NCI-H2171 treated with DMSO at 0.1 percent for 48 hours (cell line): ENCODE measurements at places on chromosomes 13 and 19.

DNA sequence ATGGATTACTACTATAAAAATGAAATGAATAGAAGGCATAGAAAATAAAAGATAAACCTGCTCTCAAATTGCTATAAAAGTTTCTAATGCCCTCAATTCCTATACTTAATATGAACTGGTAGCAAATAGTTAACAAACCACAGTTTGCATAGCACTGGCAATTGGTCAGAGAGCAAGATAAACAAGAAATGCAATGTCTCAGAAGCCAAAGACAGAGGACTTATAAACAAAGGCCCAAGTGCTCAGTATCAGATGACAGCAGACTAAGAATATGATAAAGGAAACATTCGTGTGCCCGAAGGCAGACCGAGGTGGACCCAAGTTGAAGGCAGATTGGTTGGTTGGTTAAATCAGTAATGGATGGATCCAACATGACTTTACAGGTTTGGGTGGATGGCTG is 50.6 kb downstream of the IPO5 start:
- DNase-seq = no peak

- DNase-seq = no peak
Measured at GRCh38 chr13:23848019-23848418, 41.2 kb downstream of the MIPEP start.

DNA sequence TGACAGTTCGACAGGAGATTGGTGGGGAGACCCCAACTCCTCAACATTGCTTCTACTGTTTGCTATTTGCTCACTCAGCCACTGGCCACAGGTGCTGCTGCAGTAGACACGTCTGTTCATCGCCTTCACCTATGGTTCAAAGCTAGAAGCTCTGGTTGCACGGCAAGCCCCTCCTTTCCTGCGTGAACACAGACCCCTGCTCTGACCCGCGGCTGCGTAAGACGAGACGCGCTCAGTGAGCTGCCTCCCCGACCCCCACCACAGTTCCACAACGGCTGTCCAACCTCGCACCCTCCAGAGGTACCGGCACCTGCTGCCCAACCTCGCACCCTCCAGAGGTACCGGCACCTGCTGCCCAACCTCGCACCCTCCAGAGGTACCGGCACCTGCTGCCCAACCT is 6.8 kb downstream of the RASA3 start:
- DNase-seq = no peak

GRCh38 chr19:30895946-30896345 is 453.3 kb downstream of the TSHZ3 start:
- DNase-seq = no peak

DNA sequence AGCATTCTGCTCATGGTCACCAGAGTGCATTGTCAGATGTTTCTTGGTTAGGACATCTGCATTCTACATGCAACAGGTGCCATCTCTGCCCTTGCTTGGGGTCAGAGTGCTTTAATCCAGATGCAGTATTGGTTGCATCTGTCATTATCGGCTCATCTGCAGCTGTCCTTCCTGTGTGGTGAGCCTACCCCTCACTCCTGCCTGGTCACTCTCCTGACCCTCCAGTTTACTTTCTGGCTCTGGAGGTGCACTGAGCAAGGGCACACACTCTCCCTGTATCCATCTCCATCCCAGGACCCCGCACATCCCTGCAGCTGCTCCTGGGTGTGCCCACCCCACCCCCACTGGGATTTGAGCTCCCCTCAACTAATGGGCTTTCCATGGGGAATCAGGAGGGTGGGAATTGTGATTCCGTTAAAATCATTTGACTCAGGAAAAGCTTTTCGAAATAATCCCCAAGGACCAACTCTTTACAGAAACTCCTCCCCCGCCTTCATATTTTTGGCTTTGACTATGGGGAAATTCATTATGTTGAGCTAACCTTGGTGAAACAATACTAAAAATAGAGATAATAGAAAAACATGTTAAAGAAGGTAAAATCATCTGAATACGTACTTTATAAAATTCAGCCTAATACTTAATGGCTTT is 70.2 kb downstream of the COL4A2 start:
- DNase-seq = no peak

GRCh38 chr13:26236296-26236695 is 14.2 kb upstream of the RNF6 start:
- DNase-seq = no peak

- DNase-seq = peak; percentile 16
Measured at GRCh38 chr13:90968166-90968904, 379.2 kb upstream of the MIR17HG start.

- DNase-seq = no peak
Measured at GRCh38 chr13:23472189-23472588, 38.7 kb upstream of the SACS start.

DNA sequence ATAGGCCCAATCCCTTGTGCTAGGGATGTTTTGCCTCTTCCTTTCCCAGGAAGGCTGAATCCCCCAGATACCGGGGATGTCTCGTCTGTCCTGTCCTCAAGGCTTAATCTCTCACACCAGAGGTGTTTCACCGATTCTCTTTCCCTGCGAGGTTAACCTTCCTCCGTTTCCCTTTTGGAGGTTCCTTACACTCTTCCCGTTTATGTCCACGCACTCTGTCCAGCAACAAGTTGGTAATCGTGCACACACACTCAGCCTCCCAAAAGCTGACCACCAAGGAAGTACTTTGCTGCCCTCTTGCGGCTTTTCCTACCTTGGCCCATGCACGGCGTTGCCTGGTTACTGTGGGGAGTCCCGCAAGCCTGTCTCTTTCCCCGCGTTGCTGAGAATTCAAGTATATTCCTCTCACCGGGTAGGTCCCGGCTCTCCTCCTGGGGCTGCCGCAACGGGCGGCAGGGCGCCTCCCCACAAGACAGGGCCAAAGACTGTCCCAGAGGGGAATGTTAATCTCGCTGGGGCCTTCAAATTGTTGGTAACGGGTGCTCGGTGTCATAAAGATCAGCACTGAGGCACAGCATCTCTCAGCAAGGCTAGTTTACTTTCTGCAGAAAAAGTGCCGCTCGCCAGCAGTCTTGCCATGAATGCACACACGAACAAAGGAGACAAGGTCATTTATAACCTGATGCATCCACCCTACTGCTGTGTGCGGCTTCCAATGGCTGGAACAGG is 36.7 kb upstream of the CD177 start:
- peak; percentile 23 for DNase-seq

GRCh38 chr13:80444240-80445015 is 103.5 kb upstream of the SPRY2 start:
- DNase-seq = no peak

GRCh38 chr13:63011996-63012395 is 1596.3 kb upstream of the PCDH20 start:
- DNase-seq = no peak

DNA sequence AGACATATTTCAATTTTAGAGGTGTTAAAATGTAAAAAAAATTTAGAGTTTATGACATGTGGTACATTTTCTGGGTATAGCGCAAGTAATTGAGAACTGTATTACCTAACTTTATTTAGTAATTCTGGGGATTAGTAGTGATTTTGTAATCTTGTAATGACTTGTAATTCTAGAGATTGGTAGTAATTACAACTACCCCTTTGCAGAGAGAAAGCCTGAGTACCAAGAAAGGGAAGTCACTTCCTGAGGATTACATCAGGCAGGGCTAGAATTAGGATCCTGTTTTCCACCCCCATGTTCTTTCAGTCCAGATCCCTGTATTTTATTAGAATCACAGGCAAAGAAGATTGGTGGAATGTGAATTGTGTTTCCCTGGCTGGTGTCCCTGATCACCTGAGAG is 274.9 kb downstream of the KCNRG start:
- DNase-seq = no peak

GRCh38 chr13:33109801-33110200 is 93.6 kb downstream of the KL start:
- no peak for DNase-seq

GRCh38 chr19:40208602-40209001 is 9.6 kb downstream of the TTC9B start:
- DNase-seq = no peak

- no peak for DNase-seq
Measured at GRCh38 chr13:91468301-91468700, 69.9 kb downstream of the GPC5 start.

DNA sequence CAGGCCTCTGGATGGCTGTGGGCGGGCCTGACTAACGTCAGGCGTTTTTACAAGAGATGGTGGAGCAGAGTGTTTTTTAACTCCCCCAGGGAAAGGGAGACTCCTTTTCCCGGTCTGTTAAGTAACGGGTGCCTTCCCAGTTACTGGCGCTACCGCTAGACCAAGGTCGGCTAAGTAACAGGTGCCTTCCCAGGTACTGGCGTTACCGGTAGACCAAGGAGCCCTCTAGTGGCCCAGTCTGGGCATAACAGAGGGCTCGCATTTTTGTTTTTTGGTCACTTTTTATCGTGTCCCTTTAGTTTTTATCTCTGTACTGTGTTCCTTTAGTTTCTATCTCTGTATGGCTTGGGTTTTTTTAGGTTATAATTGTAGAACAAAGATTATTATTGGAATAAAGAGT is 10.0 kb downstream of the ZNF383 start:
- DNase-seq = peak; percentile 12

GRCh38 chr19:2034729-2035589 is 16.1 kb downstream of the MKNK2 start:
- no peak for DNase-seq

DNA sequence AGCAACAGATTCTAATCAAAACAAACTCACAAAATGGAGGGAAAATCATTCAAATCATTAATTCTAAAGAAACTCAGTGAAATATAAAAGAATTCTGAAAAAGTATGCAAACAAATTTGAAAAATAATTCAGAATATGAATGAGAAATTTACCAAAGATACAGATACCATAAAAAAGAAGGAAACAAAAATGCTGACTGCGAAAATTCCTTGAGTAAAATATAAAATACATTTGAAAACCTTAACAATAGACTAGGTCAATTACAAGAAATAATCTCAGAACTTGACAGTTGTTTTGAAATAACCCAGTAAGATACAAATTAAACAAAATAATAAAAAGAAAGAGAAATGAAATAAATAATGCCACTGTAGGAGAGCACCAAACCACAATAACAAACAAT is 1289.0 kb downstream of the SLITRK1 start:
- no peak for DNase-seq

DNA sequence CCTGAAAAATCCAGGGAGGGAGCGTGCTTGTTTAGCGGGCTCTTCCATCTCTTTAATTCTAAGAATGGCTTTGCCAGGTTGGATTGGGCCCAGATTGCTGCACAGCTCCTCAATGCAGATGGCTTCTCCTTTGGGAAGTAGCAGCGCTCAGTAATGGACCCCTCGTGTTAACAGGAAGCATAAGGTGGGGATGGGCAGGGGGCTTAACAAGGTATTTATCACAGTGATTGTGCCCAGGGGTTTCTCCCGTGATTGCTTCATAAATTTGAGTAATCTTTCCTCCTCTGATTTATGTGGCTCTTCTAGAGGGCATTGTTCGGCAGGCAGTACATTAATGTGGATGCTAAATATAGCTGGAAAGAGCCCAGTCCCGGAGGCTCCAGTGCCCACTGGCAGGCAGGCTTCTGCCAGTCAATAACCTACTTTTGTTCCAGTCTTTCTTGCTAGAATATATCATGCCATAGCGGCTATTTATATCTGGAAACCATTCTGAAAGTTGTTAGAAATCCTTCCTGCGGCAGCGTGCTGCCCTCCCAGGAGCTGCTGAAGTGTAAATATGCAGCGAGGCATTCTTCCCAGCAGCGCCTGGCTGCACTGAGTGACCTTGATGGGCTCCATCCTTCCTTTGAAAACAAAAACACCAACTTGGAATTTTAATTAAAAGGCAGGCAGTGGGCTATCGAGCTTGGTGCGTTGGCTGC is 65.0 kb downstream of the FGF9 start:
- no peak for DNase-seq

DNA sequence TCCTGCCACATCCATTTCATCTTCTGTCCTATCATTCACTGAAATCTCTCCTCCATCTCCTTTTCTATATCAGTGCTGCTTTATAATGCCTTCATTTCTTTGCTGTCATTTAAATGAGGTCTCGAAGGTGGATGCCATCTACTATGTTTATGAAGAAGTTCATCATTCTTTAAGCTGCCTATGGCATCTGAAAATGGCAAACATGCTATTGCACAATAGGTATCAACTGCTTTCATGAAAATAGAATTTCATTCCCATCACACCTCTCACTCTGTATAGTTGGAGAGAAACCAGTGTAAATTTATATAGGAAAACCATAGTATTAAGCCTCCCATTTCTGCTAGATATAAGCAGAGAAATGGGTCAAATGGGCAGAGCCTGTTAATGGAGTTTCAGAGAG is 100.2 kb downstream of the FGF9 start:
- no peak for DNase-seq

- DNase-seq = peak; percentile 9
Measured at GRCh38 chr13:108214441-108215271, 680 bp downstream of the LIG4 start.

GRCh38 chr13:28356561-28357021 is 138.3 kb downstream of the FLT1 start:
- DNase-seq = no peak

DNA sequence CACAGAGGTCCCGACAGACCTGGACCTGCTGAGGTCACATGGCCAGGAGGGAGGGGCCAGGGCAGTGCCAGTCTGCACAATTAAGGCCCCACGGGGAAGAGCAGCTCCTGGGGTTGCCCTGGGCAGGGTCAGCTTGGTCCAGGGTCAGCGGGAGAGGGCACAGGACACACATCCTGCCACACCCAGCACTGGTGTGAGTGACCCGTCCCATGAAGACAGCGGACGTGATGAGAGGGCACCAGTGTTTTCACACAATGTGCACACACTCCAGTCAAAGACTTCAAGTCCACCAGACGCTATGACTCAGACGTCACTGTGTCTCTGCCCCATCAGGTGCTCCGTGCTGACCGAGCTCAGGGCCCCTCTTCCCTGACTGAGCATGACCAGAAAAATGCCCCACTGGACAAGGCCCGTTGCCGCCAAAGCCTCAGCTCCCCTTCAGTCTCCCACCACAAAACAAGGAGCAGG is 4.2 kb downstream of the TMEM259 start:
- DNase-seq = no peak

- no peak for DNase-seq
Measured at GRCh38 chr19:7297742-7298141, 3.5 kb upstream of the INSR start.

GRCh38 chr19:1294688-1295087 is 9.0 kb downstream of the EFNA2 start:
- no peak for DNase-seq

GRCh38 chr13:106700439-106700838 is 132.5 kb upstream of the ARGLU1 start:
- DNase-seq = no peak

GRCh38 chr19:34179066-34179465 is 6.8 kb downstream of the LSM14A start:
- DNase-seq = no peak
